ENCODE measurements at places on chromosomes 11 and 22.

DNA sequence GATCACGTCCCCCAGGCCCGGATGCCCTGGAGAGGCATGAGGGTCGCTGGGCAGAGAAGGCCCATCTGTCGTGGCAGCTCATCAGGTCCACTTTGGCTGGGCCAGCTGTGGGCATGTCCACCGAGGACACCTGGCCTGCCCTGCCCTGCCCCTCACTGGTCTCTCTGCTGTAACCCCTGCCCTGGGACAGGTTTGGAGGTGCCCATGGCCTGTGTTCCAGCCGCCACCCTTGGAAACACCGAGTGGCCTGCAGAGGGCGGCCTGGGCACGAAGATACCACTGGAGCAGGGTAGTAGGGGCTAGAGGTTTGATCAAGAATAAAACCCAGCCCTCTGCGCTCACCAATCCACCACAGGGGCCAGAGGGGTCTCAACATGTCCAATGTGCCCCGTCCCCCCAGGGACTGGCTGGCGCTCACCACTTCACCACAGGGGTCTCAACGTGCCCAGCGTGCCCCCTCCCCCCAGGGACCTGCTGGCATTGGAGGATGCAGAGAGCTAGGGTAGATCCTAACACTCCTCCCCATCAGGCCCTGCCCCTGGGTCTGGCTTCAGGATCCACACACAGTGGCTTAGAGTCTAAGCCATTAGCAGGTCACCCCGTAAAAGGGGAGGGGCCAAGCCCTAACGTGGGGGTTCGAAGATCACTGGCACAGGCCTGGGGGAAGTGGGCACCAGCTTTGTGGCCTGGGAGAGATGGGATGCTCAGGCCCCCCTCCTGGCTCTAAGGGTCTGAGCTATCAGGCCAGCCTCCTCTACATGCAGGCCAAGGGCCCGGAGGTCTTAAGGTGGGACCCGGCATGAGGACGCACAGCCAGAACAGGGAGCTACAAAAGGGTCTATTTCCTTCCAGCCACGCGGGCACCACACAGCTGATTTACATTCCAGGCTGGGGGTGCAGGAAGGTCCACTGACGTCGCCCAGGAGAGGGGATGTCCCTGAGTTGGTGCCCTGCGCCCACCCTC lies 1.3 kb upstream of the HDAC10 start:
- peak; percentile 54 for DNase-seq

- no peak for DNase-seq
Observed at GRCh38 chr22:40240160-40240559, 62.4 kb downstream of the TNRC6B start.

GRCh38 chr11:34823197-34823596 lies 93.0 kb downstream of the APIP start:
- DNase-seq, result no peak

DNA sequence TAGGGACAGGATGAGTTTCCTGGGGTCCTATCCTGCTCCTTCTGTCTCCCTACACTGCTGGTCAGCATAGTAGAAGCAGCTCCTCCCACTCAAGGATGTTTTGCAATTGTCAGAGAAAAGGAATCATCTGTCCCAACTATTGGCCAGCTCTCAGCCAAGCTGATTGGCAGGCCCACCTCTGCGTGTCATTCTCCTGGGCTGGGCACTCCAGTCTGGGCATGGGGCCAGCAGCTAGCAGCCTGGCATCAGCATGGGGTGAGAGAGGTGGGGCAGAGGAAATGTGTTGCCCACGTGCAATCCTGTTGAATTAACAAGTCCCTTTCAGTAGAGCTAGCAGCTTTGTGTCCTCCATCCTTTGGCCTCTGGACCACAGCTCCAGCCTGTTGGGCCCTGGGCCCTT lies 14.1 kb downstream of the ANKK1 start:
- DNase-seq, result peak; percentile 10

GRCh38 chr11:47271961-47272661 lies 2.2 kb downstream of the MADD start:
- DNase-seq, result no peak

GRCh38 chr11:67275606-67276409 lies 9.5 kb downstream of the GRK2 start:
- DNase-seq, result no peak

GRCh38 chr11:105991888-105992287 lies 30.2 kb downstream of the MSANTD4 start:
- DNase-seq, result no peak

GRCh38 chr11:10911907-10912306 lies 54.1 kb upstream of the ZBED5 start:
- no peak for DNase-seq

DNA sequence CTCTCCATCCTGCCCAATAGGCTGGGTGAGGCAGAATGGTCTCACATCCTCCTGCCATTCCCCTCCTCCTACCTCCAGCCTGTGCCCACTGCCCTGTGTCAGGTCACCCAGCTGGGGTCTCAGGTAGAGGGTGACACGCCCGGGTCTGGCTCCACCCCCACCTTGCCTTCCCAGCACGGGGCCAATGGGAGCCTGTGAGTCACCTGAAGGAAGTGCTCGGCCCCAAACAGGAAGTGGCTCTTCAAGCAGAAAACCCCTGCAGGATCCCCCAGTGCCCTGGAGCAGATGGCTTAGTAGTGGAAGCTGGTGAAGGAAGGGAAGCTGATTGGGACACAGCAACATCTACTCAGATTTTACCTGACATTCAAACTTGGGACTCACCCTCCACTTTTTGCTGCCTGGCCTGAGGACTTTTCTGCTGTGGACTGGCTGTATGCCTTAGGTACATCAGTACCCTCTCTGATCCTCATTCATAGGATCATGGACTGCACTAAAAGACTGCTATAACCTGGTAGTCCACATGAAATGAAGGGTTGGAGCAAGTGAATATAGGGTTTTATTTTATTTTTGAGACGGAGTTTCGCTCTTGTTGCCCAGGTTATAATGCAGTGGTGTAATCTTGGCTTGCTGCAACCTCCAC lies 33.4 kb downstream of the GDPD5 start:
- peak; percentile 60 for DNase-seq

GRCh38 chr11:63666874-63667273 lies 4.3 kb downstream of the ATL3 start:
- DNase-seq, result no peak

- DNase-seq, result no peak
Observed at GRCh38 chr11:14422052-14422813, 63.2 kb upstream of the RRAS2 start.

- no peak for DNase-seq
Observed at GRCh38 chr22:35258191-35258988, 1.1 kb downstream of the HMGXB4 start.

GRCh38 chr22:30240541-30241417 lies 5.8 kb downstream of the LIF start:
- no peak for DNase-seq

DNA sequence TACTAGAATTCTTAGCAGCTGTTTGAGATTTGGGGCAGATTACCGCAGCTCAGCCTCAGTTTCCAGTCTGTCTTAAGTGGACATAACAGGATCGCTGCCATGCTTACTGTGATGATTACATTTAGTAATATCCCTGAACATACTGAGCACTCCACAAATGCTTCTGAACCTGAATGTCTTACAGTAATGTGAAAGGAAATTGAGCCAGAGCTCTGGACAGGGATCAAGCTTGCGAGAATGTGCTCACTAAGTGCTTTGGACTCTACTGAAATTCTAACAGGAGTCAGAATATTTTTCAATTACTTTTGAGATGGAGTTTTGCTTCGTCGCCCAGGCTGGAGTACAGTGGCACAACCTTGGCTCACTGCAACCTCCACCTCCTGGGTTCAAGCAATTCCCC lies 118.6 kb upstream of the RASSF10 start:
- DNase-seq, result no peak

DNA sequence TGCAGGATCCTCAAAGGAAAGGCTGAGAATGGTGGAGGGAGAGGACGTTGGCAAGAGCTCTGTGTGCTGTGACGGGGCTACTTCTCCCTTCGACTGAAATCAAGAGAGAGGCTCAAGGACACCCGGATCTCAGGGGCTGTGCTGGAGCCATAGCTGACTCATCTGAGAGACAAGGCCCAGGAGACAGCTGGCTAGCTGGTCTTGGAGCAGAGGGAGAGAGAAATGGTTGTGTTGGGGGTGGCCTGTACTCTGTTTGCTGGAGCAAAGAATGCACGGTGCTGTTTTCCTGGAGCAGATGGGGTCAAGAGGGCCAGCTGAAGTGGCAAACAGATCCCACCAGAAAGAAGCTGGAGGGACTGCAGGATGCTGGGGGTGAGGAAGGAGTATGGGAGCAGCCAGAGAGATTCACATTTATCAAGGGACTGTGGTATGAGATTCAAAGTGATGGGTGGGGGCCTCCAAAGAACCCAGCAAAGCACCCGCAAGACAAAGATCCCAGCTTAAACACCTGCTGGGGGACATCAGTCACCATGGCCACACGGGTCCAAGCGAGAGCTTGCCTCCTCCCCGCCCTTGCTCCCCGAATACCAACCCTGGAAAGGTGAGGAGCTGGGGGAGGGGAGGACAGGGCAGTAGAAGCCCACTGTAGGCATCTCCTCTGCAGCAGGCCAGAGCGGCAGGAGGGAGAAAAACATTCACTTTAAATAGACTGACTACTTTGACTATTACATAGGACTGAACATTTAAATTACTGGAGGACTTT lies 40.8 kb downstream of the MAP6 start:
- no peak for DNase-seq

- no peak for DNase-seq
Observed at GRCh38 chr11:41943656-41944055, 484.2 kb upstream of the LRRC4C start.

DNA sequence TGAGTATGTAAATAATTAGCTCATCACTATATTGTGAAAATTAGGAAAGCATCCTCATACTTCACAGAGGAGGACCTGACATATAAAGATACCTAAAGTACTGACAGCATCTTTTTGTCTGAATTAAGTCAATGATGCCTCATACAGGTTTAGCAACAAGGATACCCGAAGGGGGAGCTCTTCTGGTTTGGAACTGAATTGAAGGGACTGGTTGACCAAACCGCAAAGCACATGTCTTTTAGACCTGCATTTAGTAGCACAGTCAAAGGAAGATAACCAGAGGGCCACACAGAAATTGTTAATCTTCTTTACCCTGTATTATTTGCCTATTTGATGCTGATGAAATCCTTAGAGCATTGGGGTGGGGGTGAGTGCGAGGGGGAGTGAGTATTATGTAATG lies 12.9 kb upstream of the WT1 start:
- no peak for DNase-seq

GRCh38 chr11:2681408-2682145 lies 18.2 kb downstream of the KCNQ1OT1 start:
- peak; percentile 10 for DNase-seq

DNA sequence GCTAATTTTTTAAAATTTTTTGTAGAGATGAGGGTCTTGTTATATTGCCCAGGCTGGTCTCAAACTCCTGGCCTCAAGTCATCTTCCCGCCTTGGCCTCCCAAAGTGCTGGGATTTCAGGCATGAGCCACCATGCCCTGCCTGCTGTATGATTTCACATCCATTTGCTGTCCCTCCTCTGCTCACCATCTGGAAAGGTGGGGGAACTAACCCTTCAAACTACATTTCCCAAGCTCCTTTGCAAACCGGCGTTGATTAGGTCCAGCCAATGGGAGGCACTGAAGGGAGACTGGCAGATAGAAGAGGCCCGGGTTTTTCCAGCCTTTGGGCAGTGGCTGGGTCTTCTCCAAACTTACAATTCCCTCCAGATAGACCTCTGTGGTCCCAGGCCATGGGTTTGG lies 19.3 kb downstream of the RFPL1 start:
- peak; percentile 47 for DNase-seq

GRCh38 chr11:22787551-22788162 lies 41.9 kb downstream of the SVIP start:
- peak; percentile 23 for DNase-seq

GRCh38 chr11:70144262-70144661 lies 58.8 kb upstream of the FADD start:
- DNase-seq, result no peak

GRCh38 chr11:48116437-48117228 lies 100.0 kb upstream of the OR4B1 start:
- DNase-seq, result peak; percentile 47

DNA sequence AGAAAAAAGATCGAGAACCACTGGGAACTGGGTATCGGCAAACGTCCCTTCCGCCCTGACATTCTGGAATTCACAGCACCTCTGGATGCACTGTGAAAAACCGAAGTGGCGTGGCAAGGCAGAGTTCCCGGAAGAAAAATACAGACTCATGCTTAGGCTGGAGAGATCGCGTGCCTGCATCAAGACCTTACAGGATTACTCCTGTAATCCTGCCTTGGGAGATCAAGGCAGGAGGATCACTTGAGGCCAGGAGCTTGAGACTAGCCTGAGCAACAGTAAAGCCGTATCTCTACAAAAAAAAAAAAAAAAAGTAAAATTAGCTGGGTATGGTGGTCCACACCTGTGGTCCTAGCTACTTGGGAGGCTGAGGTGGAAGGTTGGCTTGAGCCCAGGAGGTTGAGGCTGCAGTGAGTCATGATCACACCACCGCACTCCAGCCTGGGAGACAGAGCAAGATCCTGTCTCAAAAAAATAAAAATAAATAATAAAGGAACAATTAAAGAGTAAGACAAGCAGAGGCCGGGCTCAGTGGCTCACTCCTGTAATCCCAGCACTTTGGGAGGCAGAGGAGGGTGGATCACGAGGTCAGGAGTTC lies 19.9 kb upstream of the TEF start:
- DNase-seq, result no peak

GRCh38 chr22:41062146-41062545 lies 30.2 kb upstream of the EP300 start:
- no peak for DNase-seq

- DNase-seq, result no peak
Observed at GRCh38 chr11:394858-395655, 1.0 kb downstream of the PKP3 start.

DNA sequence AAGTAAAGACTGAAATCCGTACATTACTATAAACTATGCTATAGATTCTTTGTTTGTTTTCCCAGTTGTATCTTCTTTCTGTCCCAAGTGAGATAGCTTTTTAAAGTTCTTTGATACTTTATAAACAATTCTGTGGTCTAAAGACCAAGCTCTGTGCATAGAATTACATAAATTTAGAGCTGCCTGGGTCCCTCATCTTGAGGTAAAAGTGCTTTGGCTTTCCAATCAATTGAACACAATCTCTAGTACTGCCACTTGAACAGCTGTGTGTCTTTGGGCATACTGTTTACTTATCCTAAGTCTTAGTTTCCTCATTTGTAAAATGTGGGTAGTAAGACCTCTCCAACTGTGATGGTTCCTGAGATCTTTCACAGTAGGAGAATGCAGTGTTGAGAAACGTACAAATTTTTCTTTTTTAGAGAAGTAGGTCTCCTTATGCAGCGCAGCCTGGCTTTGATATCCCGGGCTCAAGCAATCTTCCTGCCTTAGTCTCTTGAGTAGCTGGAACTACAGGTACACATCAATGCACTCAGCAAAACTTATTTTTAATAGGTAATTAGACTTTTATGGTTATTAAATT lies 2.5 kb upstream of the EED start:
- DNase-seq, result peak; percentile 53

- DNase-seq, result no peak
Observed at GRCh38 chr11:34415538-34415937, 23.2 kb upstream of the CAT start.

- DNase-seq, result no peak
Observed at GRCh38 chr22:30178181-30179126, 68.1 kb downstream of the LIF start.

All from inflammatory macrophage treated with lipopolysaccharide for 4 hours (primary cell).